ENCODE measurements at places on chromosomes 11 and 22.

DNA sequence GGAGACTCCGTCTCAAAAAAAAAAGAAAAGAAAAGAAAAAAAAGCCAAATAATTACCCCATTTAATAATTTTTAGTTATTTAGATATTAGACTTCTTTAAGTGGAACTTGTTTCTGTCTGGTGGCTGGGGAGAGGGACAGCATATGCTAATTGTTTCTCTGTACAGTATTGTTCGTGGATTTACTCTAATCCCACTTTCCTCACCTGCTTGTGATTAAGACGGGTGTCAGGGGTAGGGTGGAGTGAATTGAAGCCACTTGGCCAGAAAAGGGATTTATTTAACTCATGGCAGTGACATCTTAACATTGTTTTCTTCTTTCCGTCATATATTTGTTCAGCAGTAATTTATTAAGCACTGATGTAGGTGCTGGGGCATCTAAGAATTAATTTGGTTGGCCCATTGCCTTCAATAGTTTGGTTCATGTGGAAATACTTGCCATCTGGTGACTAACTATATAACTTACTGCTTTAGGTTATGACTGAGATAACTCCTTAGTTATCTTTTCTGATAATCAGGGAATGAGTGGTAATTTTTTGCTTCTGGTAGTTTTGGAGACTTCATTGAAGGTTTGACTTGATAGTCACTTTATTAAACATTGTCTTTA lies 4.6 kb downstream of the TNRC6B start:
- DNase-seq: no peak

DNA sequence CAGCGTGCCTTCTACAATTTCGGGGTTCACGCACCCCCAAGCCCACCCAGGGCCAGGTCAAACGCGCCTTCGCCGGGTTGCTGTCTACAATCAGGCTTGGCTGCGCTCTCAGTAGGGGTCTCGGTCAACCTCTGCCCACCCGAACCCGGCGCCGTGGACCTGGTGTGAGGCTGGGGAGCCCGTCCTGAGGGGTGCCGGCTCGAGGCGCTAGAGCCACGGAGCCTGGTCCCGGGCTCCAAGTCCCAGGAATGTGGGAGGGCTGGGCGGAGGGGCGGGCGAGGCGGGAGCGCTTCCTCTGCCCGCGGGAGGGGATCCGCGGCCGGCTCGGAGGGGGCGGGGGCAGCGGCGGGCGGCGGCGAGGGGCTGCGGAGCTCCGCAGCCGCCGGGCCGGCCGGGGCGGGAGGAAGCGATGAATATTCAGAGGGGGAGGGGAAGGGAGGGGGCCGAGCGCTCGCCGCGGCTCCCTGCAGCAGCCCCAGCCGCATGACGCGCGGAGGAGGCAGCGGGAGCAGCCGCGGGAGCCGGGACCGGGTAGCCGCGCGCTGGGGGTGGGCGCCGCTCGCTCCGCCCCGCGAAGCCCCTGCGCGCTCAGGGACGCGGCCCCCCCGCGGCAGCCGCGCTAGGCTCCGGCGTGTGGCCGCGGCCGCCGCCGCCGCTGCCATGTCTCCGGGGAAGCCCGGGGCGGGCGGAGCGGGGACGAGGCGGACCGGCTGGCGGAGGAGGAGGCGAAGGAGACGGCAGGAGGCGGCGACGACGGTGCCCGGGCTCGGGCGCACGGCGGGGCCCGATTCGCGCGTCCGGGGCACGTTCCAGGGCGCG lies at the start of gene PTPRJ:
Gene PTPRJ, plus strand, starts transcription at position 472 of the 819 bp plus-strand sequence. CDS start 354 bp downstream, outside the sequence.
- peak; percentile 65 for DNase-seq

GRCh38 chr11:124882339-124883071 lies 15.2 kb downstream of the ROBO4 start:
- no peak for DNase-seq

DNA sequence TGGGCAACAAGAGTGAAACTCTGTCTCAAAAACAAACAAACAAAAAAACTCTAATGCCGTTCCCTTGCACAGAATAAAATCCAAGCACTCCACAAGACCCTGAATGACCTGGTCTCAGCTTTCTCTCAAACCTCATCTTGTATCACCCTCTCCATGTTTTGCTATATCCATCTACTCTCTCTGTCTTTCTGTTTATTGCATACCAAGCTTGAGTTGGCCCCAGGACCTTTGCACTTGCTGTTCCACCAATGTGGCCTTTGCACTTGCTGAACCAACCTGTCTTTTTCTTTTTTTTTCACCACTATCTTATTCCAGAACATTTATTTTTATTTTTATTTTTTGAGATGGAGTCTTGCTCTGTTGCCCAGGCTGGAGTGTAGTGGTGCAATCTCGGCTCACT lies 2.0 kb upstream of the L3MBTL2 start:
- no peak for DNase-seq

- peak; percentile 90 for DNase-seq
These were observed 717 bp downstream of the OSM start for GRCh38 chr22:30265823-30266444.

DNA sequence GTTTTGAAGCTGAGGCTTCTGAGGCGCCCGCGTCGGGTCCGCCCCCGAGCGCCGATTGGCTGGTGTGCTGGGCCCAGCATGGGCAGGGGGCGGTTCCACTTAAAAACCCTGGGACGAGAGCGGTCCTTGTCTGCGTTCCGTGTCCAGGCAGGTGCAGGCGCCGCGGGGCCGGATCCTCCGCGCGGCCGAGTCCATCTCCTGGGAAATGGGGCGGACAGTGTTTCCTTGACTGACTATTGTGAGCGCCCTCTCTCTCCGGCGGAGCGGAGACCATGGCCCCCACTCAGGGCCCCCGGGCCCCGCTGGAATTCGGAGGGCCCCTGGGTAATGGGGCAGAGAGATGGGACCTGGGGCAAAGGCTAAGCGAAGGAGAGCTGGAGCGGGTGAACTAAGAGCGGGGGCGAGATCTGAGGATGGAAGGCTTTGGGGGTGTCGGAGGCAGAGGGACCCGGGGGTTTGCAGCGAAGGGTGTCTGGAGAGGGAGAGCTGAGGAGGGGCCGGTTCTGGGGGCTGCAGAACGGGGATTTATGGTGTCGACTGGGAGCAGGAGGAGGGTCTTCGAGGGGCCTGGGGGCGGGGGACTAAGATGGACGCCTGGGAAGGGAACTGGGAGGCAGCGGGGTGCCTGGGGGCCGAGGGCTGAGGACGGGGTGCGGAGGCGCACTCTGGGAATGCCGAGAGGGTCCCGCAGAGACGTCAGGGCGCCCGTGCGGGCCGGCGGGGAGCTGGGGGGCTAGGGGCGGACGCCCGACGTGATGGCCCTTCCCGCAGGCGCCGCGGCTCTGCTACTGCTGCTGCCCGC lies at the start of gene TM7SF2:
Gene TM7SF2, plus strand, starts transcription at position 129 of the 802 bp plus-strand sequence. Its CDS starts 144 bp downstream, at position 273.
- DNase-seq: peak; percentile 96

- no peak for DNase-seq
These were observed 62.5 kb downstream of the DGCR2 start for GRCh38 chr22:19059481-19060278.

DNA sequence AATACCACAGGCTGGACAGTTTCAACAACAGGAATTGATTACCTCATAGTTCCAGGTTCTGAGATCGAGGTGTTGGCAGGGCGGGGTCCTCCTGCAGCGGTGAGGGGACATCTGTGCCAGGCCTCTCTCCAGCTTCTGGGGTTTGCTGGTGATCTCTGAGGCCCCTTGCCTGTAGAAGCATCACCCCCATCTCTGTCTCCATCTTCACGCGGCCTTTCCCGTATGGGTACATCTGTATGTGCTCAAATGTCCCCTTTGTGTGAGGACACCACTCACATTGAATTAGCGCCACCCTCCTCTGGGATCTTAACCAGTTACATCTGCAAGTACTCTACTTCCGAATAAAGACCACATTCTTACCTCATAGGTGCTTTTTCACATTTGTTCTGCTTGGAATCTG lies 1029.9 kb downstream of the BRD1 start:
- no peak for DNase-seq

All from stimulated activated CD8-positive, alpha-beta memory T cell treated with anti-CD3 and anti-CD28 coated beads, Interleukin-4, amount 100 ng/mL, for 48 hours (primary cell).